Cardiac muscle cell (in vitro differentiated cells and primary cell): ENCODE measurements at places on chromosomes 2 and 18. TPM values are rescaled to one million over a fixed set of nuclear protein-coding genes. Genes with fewer than 3 reads are reported as not detected.
A peak's percentile ranks its signal among the peaks of the same experiment; 100 is the strongest.

DNA sequence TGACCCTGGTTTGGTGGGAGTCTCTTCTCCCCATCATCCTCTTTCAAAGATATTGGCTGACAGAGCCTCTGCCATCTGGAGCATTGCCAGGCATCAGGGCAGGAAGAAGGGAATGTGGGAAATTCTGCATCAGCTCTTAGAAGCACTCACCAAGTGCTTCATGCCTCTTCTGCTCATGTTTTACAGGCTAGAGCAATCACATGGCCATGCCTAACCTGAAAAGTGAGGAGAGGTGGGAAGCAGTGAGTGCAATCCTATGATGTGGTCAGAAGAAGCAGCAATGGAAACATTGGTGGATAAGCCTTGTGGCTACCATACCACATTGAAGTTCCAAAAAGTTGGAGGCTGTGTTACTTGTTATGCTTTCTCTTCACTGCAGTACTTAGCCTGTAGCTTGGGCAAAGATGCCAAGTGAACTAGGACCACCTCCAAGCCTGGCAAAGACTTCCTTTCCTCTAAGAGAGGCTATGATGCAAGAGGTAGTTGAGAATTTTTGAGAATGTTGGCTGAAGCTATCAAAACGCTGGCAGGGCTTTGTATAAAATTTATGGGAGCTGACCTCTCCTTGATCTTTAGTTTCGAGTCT, 64.1 kb downstream of the BCL2L11 start:
- no peaks in the 10 kb centered on the region for H3K27me3 ChIP-seq
- no peak overlapping the region for H3K27ac ChIP-seq
- H3K36me3 ChIP-seq = no peaks in the 10 kb centered on the region
- DNase-seq = peak; percentile 9
- H3K4me1 ChIP-seq = peaks cover 5% of the 10 kb centered on the region
- H3K4me3 ChIP-seq = no peak overlapping the region

- H3K36me3 ChIP-seq = no peaks in the 10 kb centered on the region
- peak; percentile 65 for DNase-seq
- no peak overlapping the region for H3K27ac ChIP-seq
- no peaks in the 10 kb centered on the region for H3K4me1 ChIP-seq
- H3K27me3 ChIP-seq = no peaks in the 10 kb centered on the region
These were observed 512.9 kb upstream of the ACVR2A start for GRCh38 chr2:147331790-147332419.

GRCh38 chr2:155372969-155373368, 674.5 kb downstream of the KCNJ3 start:
- no peaks in the 10 kb centered on the region for H3K4me1 ChIP-seq
- no peak overlapping the region for H3K27ac ChIP-seq
- no peaks in the 10 kb centered on the region for H3K36me3 ChIP-seq
- H3K27me3 ChIP-seq = no peaks in the 10 kb centered on the region

- peak; percentile 83 for DNase-seq
- peak overlapping the region; percentile 97 for H3K4me3 ChIP-seq
- peaks cover 14% of the 10 kb centered on the region for H3K4me1 ChIP-seq
- H3K27ac ChIP-seq = peak overlapping the region; percentile 94
- no peaks in the 10 kb centered on the region for H3K27me3 ChIP-seq
These were observed 410 bp upstream of the TGIF1 start for GRCh38 chr18:3449512-3450011.

GRCh38 chr2:164887434-164888144, 46.0 kb upstream of the COBLL1 start:
- no peaks in the 10 kb centered on the region for H3K4me1 ChIP-seq
- H3K27ac ChIP-seq = no peak overlapping the region
- no peak overlapping the region for H3K4me3 ChIP-seq
- no peaks in the 10 kb centered on the region for H3K36me3 ChIP-seq
- DNase-seq = no peak
- H3K27me3 ChIP-seq = no peaks in the 10 kb centered on the region

GRCh38 chr2:177242121-177242987, 22.2 kb downstream of the NFE2L2 start:
- H3K27me3 ChIP-seq = no peaks in the 10 kb centered on the region

GRCh38 chr18:77205769-77206168, 43.9 kb upstream of the GALR1 start:
- H3K27ac ChIP-seq = no peak overlapping the region
- no peak overlapping the region for H3K4me3 ChIP-seq
- H3K4me1 ChIP-seq = no peaks in the 10 kb centered on the region
- DNase-seq = no peak

GRCh38 chr18:25873833-25874232, 216.6 kb downstream of the SS18 start:
- no peak overlapping the region for H3K4me3 ChIP-seq
- no peaks in the 10 kb centered on the region for H3K27me3 ChIP-seq
- DNase-seq = no peak
- no peak overlapping the region for H3K27ac ChIP-seq
- H3K4me1 ChIP-seq = peaks cover 17% of the 10 kb centered on the region

- H3K4me1 ChIP-seq = peaks cover 4% of the 10 kb centered on the region
- peak; percentile 35 for DNase-seq
- H3K27me3 ChIP-seq = peaks cover 73% of the 10 kb centered on the region
- peak overlapping the region; percentile 43 for H3K4me3 ChIP-seq
These were observed 205.8 kb upstream of the SMAD2 start for GRCh38 chr18:48136051-48136826.

DNA sequence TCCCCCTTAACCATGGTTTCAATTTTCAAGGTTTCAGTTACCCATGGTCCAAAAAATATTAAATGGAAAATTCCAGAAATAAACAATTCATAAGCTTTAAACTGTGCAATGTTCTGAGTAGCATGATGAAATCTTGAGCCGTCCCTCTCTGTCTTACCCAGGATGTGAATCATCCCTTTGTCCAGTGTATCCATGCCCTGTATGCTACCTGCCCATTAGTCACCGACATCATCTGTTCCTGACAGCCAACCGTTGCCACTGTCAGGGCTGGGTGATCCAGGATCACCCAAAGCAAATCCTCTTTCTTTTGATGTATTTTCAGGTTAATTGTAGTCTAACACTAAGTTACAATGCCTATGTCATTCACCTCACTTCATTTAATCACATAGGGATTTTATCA, 15.7 kb upstream of the OLA1 start:
- no peak overlapping the region for H3K27ac ChIP-seq
- H3K36me3 ChIP-seq = no peaks in the 10 kb centered on the region
- no peaks in the 10 kb centered on the region for H3K4me1 ChIP-seq

DNA sequence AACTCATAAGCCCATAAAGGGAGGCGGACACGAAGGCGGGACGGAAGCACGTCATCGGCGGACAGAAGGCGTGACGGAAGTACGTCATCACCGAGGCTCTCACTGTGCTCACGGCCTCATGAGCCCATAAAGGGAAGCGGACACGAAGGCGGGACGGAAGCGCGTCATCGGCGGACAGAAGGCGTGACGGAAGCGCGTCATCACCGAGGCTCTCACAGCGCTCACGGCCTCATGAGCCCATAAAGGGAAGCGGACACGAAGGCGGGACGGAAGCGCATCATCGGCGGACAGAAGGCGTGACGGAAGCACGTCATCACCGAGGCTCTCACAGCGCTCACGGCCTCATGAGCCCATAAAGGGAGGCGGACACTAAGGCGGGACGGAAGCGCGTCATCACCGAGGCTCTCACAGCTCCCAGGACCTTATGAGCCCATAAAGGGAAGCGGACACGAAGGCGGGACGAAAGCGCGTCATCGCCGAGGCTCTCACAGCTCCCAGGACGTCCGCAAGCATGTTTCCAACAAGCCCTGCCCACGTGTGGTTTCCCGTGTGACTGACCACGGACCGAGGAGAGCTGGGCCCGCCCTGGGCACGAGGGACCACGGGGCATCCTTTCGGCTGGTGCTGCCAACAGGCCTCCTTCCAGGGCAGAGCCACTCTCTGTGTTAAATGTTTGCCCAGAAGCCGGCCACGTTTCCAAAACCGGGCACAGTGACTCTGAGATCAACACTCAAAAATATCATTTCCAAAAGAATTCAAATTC, 182.7 kb upstream of the SALL3 start:
- no peaks in the 10 kb centered on the region for H3K27me3 ChIP-seq
- no peaks in the 10 kb centered on the region for H3K4me1 ChIP-seq
- H3K36me3 ChIP-seq = no peaks in the 10 kb centered on the region
- no peak overlapping the region for H3K27ac ChIP-seq
- no peak for DNase-seq

DNA sequence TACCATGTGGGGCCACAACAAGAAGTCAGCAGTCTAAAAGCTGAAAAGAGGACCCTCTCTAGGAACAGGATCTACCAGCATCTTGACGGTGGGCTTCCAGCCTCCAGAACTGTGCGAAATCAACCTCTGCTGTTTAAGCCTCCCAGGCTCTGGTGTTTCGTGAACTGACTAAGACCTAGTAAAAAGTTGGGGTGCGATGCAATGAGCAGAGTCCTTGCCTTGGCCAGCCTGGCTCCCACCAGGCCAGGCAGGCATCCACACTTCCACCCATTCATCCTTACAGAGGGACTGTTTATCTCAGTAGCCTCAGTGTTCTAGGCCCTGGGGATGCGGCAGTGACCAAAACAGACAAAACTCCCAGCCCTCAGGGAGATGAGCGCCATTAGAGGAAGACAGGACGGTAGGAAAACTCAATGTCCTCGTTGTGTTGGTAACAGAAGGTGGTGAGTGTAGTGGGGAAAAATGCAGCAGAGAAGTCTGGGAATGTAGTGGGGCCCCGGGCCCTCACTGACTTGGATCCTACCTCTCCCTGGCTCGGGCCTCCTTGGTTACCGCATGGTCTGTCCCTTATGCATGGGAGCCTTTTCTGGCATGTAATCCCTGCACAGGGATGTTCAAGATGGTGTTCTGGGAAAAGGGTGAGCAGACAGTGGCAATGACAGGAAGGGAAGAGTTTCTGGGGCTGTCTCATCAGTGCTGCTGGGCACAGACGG, 271.8 kb upstream of the HS6ST1 start:
- no peaks in the 10 kb centered on the region for H3K36me3 ChIP-seq
- H3K27me3 ChIP-seq = peaks cover 37% of the 10 kb centered on the region
- H3K27ac ChIP-seq = no peak overlapping the region
- H3K4me1 ChIP-seq = peaks cover 4% of the 10 kb centered on the region
- no peak overlapping the region for H3K4me3 ChIP-seq

DNA sequence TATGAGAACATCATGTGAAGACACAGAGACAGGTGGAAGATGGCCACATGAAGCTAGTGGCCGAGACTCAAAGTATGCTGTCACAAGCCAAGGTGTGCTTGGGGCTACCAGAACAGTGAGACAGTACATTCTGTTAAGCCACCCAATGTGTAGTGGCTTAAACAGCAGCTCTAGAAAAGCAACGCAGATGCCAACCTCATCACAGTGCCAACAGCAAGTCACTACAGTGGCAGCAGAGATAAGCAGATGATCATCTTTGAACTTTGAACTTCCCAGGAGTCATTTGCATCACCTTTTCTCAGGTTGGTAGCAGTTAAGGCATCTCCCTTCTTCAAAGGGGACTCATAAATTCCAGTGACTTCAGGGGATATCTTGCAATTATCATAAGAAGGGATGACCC, 394.4 kb downstream of the LRP1B start:
- no peak for DNase-seq
- no peak overlapping the region for H3K4me3 ChIP-seq
- no peaks in the 10 kb centered on the region for H3K36me3 ChIP-seq
- H3K27me3 ChIP-seq = no peaks in the 10 kb centered on the region
- H3K4me1 ChIP-seq = no peaks in the 10 kb centered on the region

GRCh38 chr2:126921066-126921465, 22.4 kb downstream of the TEX51 start:
- no peaks in the 10 kb centered on the region for H3K27me3 ChIP-seq
- H3K4me3 ChIP-seq = no peak overlapping the region
- no peak overlapping the region for H3K27ac ChIP-seq
- H3K4me1 ChIP-seq = no peaks in the 10 kb centered on the region
- no peaks in the 10 kb centered on the region for H3K36me3 ChIP-seq
- no peak for DNase-seq

- no peak overlapping the region for H3K27ac ChIP-seq
- no peak for DNase-seq
- peaks cover 5% of the 10 kb centered on the region for H3K4me1 ChIP-seq
These were observed 5.1 kb downstream of the CHPF start for GRCh38 chr2:219538504-219538951.

GRCh38 chr2:112310906-112311305, 35.5 kb downstream of the ZC3H6 start:
- no peak for DNase-seq
- H3K4me1 ChIP-seq = no peaks in the 10 kb centered on the region
- H3K27ac ChIP-seq = no peak overlapping the region
- H3K27me3 ChIP-seq = no peaks in the 10 kb centered on the region

DNA sequence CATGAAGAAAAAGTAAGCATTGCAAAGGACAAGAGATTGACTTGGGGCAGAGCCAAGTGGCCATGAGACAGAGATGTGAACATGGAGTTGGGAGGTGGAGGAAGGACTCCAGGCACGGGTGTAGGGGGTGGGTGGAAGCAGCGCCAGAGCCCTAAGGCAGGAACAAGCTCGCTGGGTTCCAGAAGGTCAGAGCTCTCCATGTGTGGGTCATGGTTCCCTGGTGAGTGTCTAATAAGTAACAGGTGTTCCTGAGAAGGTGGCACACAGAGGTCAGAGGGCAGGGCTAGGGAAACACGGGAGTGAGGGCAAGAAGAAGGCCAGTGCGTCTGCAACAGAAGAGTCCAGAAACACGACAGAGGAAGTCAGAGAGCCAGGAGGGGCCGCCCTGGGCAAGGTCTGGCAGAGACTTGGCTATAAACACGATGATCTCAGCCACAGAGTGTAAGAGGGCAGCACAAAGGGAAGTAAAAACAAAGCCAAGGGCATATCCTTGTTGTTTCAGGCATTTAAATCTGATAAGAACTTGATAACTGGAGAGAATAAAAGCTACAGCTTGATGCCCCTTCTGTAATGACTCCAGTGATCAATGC, 260.8 kb downstream of the TGIF1 start:
- H3K4me3 ChIP-seq = no peak overlapping the region
- no peaks in the 10 kb centered on the region for H3K4me1 ChIP-seq
- peaks cover 11% of the 10 kb centered on the region for H3K27me3 ChIP-seq

- no peaks in the 10 kb centered on the region for H3K27me3 ChIP-seq
- H3K4me1 ChIP-seq = peaks cover 34% of the 10 kb centered on the region
- H3K36me3 ChIP-seq = no peaks in the 10 kb centered on the region
- peak overlapping the region; percentile 71 for H3K4me3 ChIP-seq
- H3K27ac ChIP-seq = peak overlapping the region; percentile 88
These were observed 2.3 kb downstream of the ASB3 start for GRCh38 chr2:53784436-53784835.

AMER3 gene
- total RNA-seq = 0.25 and 1.2 TPM in 2 replicates

KIF1A gene
- total RNA-seq = 8.0 and 14.1 TPM in 2 replicates

POU3F3 gene
- not detected in 2 replicates for total RNA-seq

ANAPC1 gene
- 48.0 and 59.3 TPM in 2 replicates for total RNA-seq

RRM2 gene
- 14.0 and 20.7 TPM in 2 replicates for total RNA-seq

ASXL3 gene
- 8.0 and 10.0 TPM in 2 replicates for total RNA-seq

IL36A gene
- not detected in 2 replicates for total RNA-seq

PAX3 gene
- total RNA-seq = 7.7 and 19.3 TPM in 2 replicates

PXDN gene
- 110 and 129 TPM in 2 replicates for total RNA-seq

TMEM247 gene
- not detected in 2 replicates for total RNA-seq

GNLY gene
- total RNA-seq = not detected in 2 replicates

ERMN gene
- total RNA-seq = 0.80 TPM in 1 of 2 replicates, not detected in the other

PLA2R1 gene
- 0.09 and 0.11 TPM in 2 replicates for total RNA-seq
